ENCODE measurements at places on chromosomes 1 and 21. TPM values are rescaled to one million over a fixed set of nuclear protein-coding genes. Genes with fewer than 3 reads are reported as not detected.

SLC1A7 gene
- 1.00 TPM for total RNA-seq

HSPB7 gene
- total RNA-seq, result 3.8 TPM

KLF17 gene
- 0.09 TPM for total RNA-seq

ALPL gene
- total RNA-seq, result 1.5 TPM

NGF gene
- 8.1 TPM for total RNA-seq

NBPF1 gene
- total RNA-seq, result 55.2 TPM

Data from smooth muscle cell of bladder (primary cell).